Stimulated activated CD8-positive, alpha-beta memory T cell treated with anti-CD3 and anti-CD28 coated beads, Interleukin-4, amount 100 ng/mL, for 24 hours (primary cell): ENCODE measurements at places on chromosomes 2 and 18.

DNA sequence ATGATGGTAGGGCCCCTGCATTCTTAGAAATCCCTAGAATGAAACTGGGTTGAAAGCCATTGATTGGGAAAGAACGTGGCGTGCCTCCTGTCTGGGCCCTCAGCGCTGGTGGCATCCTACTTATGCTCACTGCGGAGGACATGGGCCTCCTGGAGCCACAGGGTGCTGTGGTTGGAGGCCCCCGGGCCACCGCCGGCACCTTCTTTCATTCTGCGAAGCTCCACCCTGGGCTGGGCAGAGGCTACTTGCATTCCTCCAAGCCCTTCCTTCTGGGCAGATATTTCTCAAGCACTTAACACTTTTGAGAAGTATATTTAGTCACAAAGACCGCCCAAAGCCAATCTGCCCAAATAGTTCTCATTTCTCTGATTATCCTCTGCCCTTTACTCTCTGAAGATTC is 311.9 kb downstream of the MYCN start:
- no peak for DNase-seq

GRCh38 chr2:20520128-20520527 is 73.3 kb downstream of the RHOB start:
- no peak for DNase-seq

GRCh38 chr2:182581196-182581935 is 134.7 kb upstream of the DNAJC10 start:
- DNase-seq = no peak

DNA sequence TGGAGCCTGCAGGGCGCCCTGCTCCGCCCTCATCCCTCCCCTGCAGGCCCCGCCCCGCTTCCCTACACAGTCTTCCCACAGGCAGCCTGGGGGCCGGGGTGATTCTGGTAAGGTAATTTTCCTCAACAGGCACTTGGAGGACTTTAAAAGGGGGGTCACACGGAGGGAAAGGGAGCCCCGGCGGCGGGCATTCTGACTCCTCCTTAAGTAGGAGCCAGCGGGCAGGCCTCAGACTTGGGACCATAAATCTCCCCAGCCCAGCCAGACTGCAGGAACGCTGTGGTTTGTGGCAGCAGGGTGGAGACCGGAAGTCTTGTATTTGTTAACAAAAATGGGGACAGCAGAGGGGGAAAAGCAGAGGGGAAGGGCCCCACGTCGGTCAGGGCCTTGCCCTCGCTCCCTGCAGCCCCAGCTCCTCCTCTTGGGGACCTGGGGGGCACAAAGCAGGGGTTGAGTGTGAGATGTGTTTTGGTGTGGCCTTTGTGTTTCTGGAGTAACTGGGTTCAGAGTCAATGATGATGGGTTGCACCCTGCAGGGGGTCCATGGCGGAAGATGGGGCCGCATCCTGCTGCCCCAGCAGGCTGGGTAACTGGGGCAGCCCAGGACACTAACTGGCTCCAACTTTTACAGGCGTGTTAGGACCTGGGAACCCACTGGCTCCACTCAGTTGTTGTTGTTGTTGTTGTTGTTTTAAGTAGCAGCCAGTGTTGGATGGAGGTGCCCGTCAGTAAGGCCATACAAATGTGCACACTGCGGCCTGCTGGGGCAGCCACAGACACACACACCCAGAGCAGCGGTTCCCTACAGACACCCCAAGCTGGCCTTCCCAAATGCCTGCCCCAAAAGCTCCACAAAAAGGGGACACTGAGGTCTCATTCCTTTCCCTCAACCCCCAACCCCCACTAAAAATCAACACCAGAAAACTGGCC is 27.7 kb downstream of the SMAD7 start:
- no peak for DNase-seq

DNA sequence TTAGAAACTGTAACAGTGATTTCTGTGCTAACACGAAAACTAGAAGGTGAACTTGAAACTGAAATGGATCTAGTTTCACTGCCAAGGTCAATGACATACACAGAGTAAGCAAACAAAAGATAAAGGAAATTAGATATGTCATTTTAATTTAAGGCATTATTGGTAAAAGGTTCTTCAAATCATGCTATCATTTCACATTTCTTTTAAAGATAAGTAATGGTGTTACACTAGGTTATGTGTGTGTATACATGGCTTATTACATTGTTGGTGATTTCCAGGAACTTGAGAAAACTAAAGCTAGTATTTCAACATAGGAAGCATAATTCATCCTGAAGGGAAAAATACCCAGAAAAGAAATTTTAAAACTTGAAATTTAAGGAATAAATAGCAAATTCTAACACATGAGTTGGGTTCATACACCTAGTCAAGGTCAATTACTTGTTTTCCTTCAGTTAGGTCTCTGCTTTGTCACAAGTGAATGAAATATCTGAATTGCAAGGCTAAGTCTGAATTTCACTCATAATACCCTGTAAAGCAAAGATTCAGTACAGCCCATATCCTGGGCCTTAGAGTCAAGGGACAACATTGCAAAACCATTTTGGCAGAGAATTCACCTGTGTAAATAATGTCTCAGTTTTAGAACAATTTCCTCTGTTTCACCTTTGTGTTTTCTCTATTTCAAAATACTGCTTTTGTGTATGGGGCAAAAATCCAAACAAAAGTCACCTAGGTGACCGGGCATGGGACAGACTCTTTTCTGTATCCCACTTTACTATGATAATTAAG is 141.6 kb downstream of the SRBD1 start:
- DNase-seq = no peak

GRCh38 chr2:127196998-127197397 is 23.1 kb downstream of the CYP27C1 start:
- no peak for DNase-seq

GRCh38 chr2:88829607-88830463 is 138.4 kb downstream of the RPIA start:
- DNase-seq = no peak

DNA sequence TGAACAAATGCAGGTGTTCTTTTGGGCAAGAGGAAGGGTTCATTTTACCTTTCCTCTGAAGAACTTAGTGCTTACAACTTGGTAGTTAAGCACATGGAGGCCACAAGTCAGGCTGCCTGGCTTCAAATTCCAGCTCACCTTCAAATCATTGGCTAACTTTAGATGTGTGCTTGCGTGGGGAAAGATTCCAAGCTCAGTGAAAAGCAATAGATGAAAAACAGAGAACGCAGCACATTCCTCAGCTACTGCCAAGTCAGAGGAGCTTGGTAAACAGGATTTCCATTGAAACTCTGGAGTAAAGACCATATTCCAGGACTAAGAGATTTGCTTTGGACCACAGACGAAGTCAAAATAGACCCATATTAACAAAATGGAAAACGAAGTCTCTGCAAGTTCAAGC is 96.3 kb upstream of the ASB18 start:
- no peak for DNase-seq

GRCh38 chr2:11808016-11808400 is 61.6 kb downstream of the LPIN1 start:
- DNase-seq = no peak

DNA sequence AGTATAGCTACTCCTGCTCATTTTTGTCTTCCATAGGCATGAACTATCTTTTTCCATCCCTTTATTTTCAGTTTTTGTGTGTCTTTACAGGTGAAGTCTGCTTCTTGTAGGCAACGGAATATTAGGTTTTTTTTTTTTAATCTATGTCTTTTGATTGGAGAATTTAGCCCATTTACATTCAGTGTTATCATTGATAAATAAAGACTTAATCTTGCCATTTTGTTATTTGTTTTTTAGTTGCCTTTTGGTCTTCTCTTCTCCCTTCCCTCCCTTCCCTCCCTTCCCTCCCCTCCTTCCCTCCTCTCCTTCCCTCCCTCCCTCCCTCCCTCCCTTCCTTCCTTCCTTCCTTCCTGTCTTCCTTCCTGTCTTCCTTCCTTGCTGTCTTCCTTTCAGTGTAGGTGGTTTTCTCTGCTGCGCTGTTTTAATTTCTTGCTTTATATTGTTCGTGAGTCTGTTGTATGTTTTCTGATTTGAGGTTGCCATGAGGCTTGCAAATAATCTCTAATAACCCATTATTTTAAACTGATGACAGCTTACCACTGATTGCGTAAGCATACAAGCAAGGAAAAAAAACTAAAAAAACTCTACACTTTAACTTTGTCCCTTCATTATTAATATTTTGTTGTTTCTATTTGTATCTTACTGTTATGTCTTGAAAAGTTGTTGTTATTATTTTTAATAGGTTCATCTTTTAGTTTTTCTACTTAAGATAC is 353.8 kb downstream of the PARD3B start:
- DNase-seq = no peak

GRCh38 chr2:42877511-42877910 is 85.1 kb upstream of the HAAO start:
- DNase-seq = no peak

DNA sequence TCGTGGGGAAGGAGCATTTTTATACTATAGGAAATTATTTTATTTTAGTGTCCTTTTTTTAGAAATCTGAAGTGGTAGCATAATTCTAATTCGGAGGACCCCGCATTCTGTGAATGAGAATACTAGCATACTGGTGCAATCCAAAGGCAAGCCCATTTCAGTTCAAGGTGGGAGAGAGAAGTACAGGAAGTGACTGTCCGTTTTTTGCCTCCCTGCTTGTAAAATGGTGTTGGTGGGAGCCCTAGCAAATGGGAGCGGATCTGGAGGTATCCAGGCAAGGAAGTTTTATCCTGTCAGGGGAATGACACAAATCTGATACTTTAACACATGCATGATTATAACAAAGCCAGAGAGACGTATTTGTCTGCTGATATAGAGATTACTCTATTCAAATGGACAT is 141.7 kb downstream of the ESCO1 start:
- no peak for DNase-seq

DNA sequence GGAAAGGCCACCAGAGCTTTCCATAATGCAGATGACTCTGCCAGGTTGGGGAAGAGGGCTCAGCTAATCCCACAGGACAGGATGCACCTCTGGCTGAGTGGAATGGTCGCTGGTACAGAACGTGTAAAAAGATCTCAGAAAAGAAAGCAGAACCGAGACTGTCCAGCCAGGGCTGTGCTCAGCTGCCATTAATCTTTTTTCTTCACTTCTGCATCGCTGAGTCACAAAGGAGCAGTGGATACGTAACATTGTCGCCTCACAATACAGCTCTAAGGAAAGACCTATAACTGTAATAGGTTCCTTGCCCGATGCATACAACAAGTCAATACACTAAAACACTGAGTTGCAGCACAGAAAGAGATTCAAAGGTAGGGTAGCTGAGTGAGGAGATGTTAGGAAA is 354.2 kb downstream of the EN1 start:
- no peak for DNase-seq

DNA sequence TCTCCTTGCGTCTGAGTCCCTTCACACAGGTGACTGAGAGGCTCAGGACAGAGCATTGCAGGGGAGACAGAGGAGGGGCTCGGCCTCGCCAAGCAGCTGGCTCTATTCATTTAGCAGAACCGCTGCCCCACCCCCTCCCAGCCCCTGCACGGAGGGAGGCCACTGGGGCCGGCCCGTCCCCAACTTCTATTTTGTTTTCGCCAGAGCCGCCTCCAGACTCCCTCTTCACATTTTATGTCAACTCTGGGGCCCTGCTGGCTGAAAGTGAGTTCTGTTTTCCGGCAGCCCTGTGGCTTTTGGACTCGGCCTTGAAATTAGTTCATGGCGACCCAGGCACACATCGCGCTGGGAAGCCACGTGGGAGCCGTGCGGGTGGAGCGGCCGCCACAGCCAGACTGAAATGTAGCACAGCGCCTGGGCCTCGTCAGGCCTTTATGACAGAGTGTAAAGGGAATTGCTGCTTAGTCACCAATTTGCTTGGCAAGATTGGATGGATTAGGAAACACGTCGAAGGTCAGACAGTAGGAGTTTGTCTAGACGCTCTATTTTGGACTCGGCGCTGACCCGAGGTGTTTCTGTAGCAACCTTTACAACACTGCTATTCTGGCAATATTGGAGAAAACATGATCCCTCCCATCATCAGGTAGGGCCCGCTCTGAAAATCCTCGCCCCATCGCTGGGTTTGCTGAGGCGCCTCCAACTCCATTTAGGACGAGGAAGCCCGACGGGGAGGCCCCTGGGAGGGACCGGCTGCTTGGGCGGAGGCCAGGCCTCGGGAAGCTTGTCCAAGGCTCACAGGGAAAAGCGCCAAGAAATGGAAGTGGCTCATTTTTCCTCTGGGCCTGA is 90.7 kb upstream of the CTDP1 start:
- DNase-seq = no peak

- no peak for DNase-seq
Measured at GRCh38 chr2:182649316-182649715, 66.7 kb upstream of the DNAJC10 start.

DNA sequence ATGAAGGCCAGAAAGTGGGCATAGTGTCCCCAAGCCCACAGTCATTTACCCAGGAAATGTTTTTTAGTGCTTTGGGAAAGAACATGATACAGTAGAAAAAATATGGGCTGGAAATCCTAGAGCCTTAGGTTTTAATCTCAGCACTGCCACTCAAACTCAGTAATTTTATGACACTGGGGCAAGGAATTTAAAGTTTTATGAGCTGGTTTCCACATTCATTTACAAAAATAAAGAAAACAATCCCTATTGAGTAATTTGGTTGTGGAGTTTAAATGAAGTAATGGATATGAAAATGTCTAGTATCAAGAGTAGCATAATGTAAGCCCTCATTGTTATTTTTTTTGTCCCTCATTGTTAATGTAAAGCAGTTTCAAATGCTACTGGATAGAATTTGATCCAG is 51.5 kb upstream of the FRZB start:
- no peak for DNase-seq

GRCh38 chr2:192749611-192750200 is 555.0 kb upstream of the TMEFF2 start:
- no peak for DNase-seq

DNA sequence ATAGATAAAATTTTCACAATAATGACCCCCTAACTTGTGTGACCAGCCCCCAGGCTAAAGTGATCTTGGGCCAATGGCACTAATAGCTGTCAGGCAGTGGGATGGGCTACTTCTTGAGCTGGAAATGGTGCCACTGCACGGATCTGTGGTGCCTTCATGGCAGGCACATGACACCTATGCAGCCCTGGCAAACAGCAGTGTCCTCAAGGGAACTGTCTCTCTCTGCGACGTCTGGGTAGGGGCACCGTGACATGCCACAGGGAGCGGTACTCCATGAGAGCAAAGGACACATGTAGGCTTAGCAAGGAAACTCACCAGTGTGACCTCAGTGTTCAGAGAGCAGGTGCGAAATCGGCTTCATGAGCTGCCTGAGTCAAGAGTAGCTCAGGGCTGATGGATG is 161.7 kb upstream of the TWIST2 start:
- DNase-seq = no peak

GRCh38 chr2:176096986-176097819 is 2.4 kb upstream of the HOXD12 start:
- peak; percentile 35 for DNase-seq
